ENCODE measurements at places on chromosomes 2 and 18.

DNA sequence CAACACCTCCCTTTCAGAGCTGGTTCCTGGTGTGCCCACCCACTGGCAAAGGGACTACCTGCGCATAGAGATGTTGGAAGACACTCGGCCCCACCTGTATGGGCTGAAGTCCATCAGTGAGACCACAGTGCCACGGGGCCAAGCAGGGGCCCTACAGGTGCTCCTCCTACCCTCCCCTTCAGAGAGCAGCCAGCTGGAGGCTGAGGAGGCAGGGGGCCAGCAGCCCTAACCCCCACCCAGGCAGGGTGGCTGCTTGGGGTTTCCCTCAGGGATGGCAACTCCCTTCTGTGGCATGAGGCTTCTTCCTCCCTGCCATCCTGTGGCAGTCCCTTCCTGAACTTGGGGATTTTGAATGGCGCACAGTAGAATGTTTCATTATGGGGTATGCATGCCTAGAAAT, 125.3 kb downstream of the NCK2 start:
- DNase-seq, result no peak

DNA sequence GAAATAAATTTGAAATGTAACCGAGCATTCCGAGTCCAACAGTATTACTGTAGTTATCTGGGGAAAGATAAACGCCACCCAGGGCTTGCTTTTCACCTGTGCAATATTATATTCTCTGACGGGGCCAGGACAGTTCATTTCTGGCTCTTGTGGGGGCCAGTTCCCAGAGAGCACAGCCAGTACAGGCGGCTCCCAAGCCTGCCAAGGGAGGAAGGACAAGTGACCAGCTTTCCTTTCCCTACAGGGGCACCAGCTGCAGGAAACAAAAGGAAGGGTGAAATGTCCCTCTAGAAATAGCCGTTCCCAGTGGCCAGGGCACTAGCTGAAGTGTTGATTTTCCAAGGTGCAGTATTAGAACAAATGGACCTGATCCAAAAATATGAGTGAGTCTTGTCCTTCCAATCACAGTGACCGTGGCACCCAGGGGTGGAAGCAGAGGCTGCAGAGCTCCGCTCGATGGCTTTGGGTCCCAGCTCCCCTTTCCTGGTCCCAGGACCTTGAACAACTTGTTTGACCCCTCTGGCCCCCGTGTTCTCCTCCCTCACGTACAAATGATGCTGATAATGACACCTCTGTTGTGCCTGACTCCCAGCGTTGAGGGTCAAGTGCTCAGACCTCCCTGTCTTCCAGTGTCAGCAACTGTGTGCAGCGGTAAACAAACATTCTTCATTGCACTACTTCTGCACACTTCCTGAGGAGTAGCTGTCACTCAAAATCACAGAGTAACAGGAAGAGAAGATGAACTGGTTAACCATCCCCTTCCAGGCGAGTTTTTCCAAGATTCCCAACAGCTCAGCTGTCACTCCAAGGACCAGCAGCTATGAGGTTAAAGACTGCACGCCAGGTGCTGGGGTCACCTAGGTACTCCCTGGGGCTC, 40.9 kb downstream of the GYPC start:
- DNase-seq, result no peak

- DNase-seq, result no peak
Measured at GRCh38 chr2:30732376-30732775, 74.9 kb downstream of the CAPN13 start.

DNA sequence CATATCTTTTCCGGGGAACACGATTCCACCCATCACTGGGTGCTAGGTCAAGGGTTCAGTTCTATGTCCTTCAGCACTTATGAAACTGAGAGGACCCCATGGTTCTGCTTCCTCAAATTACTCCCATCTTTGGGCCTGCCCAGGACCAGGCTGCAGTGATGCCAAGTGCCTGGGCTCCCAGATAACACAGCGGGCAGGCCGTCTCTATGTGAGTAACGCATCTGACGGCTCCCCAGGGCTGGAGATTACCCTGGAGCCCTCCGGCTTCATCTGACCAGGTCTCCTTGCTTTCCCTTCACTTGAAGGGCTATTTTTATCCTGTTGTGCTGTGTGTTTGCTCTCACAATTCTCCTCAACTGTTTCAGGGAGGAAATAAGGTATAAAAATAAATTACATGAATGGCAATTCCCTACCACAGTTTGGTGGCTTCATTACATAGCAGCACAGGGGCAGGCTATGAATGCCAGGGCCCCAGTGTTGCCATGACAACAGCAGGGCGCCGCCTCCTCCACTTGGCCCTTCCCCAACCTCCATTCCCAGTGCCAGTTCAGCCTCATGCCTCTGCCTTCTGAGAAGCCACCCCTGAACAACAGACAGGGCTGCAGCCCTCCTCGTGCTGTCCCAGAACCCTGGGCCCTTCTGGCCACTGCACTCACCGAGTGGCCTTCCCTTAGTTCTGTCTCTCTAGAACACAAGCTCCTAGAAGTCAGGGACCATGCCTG, 25.4 kb upstream of the TMEM131 start:
- no peak for DNase-seq

DNA sequence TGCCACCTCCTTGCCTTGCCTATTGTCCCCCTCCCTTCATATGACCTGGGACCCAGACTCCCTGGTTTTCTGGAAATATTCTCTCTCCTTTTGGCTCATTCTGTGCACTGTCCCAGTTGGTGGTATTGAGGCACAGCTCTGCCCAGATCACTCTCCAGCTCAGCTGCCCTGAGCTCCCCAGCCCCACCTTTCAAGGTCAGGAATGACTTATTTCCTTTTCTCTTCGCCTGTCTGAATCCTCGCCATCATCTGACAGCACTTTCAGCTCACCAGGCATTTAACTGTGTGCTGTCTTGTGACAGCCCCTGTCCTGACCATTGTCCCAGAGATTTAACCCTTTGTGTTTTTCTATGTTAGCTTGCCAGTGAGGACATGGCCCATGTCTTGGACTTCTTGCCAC, 133.0 kb downstream of the MSH2 start:
- no peak for DNase-seq

GRCh38 chr2:30147715-30148610, 1.2 kb downstream of the YPEL5 start:
- DNase-seq, result no peak

GRCh38 chr2:162840598-162841246, 2.2 kb upstream of the KCNH7 start:
- no peak for DNase-seq

- DNase-seq, result no peak
Measured at GRCh38 chr2:195570329-195570728, 86.7 kb upstream of the SLC39A10 start.

DNA sequence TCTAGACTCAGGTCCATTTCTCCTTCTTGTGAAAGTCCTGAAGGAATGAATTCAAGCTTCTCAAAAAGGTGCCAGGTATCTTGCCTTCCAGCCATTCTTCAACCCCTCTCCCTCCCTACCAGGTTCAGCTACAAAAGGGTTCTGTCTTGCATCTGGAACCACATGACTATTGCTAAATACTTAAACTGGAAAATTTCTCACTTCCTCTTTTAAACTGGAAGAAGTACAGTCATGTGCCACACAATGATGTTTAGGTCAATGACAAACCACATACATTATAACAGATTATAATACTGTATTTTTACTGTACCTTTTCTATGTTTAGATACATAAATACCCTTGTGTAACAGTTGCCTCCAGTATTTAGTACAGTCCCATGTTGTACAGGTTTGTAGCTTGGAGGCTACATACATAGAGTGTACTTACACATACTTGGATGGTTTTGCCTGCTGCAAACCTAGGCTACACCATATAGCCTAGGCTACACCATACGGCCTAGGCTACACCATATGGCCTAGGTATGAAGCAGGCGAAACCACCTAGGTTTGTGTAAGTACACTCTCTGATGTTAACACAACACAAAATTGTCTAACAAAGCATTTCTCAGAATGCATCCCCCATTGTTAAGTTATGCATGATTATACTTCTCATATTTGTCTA, 142.0 kb upstream of the DNMT3A start:
- DNase-seq, result no peak
